Astrocyte of the hippocampus (primary cell): ENCODE measurements at places on chromosomes 6 and 20.

- DNase-seq = no peak
Observed at GRCh38 chr20:41408156-41408794, 41.7 kb upstream of the EMILIN3 start.

- DNase-seq = no peak
Observed at GRCh38 chr6:150220634-150221551, 78.0 kb downstream of the PPP1R14C start.

DNA sequence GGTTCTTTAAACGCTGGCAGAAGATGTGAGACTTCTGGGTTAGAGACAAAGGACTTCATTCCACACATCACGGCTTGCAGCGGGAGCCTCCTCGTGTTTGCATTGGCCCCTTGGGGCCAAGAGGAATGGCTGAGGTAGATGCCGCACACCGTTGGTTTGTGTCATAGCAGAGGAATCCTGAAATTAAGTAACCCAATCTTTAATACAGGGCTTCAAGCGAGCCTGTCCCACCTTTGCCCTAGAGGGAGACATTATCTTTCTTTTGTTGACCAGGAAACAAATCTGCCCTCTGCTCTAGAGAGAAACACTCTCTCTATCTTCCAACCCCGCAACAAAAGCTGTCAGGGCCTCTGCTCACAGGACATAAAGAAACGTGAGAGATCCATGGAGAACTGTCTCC lies 277.5 kb upstream of the ZFP64 start:
- DNase-seq = no peak

DNA sequence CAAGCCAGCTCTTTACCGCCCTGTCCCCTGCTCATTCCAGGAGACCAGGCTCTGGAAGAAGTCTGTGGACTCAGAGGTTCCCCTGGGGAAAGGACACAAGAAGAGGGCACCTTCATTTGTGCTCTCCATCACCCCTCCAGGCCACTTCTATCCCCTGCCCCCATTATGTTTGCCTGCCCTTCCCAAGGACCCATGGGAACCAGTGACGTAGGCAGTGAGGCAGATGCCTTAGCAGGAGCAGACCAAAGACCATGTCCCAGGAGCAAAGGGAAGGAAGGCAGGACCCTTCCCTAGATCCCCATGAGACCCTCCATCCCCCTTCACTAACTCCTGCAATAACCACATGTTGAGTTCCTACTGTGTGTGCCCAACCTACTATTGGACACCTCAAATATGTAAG lies 94.4 kb downstream of the MDGA1 start:
- DNase-seq = no peak

DNA sequence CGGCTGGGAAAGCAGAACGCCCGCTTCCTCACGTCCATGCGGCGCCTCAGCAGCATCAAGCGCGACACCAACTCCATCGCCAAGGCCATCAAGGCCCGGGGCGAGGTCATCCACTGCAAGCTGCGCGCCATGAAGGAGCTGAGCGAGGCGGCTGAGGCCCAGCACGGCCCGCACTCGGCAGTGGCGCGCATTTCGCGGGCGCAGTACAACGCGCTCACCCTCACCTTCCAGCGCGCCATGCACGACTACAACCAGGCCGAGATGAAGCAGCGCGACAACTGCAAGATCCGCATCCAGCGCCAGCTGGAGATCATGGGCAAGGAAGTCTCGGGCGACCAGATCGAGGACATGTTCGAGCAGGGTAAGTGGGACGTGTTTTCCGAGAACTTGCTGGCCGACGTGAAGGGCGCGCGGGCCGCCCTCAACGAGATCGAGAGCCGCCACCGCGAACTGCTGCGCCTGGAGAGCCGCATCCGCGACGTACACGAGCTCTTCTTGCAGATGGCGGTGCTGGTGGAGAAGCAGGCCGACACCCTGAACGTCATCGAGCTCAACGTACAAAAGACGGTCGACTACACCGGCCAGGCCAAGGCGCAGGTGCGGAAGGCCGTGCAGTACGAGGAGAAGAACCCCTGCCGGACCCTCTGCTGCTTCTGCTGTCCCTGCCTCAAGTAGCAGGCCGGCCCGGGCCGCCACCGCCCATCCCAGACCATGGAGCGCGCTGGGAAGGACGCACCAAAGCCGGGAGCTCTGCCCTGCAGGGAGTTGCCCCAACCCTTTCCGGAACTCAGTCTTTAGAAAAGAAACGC lies 36.7 kb downstream of the STX11 start:
- no peak for DNase-seq

DNA sequence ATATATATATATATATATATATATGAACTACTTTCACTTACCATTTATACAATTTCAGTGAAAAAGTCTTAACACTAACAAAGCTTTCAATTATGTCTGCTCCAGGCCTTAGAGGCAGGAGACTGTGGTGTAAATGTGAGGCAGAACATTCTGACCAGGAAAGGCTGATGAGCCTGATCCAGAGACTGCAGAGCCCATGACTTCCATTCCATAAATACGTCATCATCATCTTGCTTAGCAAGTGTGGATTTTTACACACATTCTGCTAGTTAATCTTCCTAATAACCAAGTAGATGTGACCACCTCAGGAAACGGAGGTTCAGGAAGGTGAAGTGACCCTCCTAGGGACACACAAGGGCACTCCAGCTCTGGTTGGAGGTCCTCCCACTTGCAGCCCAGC lies 14.9 kb downstream of the TRERF1 start:
- no peak for DNase-seq

DNA sequence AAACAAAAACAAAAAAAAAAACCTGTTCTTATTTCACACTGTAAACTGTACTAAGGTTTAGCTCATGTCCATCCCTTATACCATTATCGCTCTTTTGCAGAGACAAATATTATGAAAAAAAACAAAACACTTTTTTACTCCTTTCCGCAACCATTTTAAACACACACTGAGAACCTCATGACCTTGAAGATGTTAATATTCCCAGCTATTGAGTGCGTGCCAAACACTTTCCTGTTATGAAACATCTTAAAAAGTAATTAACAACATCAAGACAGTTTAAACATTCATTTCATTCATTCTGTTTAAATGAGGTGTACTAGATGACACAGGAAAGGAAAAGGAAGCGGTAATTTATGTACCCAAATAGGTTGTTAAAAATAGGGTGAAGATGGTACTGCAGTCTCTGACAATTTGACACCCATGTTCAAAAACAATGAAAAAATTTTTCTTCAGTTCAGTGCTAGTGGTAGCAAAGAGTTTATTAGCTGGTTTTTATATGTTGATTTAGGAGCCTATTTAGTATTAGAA lies 3.9 kb upstream of the ARHGAP18 start:
- no peak for DNase-seq

DNA sequence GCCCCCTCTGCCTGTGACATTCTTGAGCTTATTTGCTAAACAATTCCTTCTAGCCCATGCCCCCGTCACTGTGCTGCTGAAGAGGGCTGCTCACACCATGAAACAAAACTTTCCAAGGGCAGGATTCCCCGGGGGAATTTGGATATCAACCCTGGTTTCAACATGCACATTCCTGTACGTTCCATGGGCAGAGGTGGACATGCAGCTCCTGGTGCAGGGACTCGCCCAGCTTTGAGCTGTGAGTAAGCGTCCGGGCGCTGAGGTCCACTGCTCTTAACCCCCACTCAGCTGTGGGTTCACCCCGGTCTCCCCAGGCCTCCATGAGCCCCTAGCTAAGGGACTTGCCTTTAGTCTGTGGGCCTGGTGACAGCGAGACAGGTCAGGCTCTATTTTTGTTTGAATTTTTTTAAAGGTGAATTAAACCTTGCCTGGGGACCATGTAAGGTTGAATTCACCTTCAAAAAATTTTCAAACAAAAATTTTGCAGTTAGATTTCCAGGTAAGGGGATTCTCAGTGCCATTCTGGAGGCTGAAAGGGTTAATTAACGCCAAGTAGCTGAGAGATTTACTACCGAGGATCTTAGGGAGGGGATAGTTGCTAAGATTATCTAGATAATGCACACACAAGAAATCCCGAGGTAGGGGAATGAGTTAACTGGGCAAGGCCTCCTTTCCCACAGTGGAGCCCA lies 70.3 kb upstream of the SLC22A23 start:
- DNase-seq = no peak

- DNase-seq = peak; percentile 15
Observed at GRCh38 chr6:164528539-164528938, 780.9 kb downstream of the C6orf118 start.

- peak; percentile 80 for DNase-seq
Observed at GRCh38 chr6:73388800-73389512, 5.7 kb upstream of the DDX43 start.

- no peak for DNase-seq
Observed at GRCh38 chr6:142647449-142648035, 297.4 kb downstream of the HIVEP2 start.

DNA sequence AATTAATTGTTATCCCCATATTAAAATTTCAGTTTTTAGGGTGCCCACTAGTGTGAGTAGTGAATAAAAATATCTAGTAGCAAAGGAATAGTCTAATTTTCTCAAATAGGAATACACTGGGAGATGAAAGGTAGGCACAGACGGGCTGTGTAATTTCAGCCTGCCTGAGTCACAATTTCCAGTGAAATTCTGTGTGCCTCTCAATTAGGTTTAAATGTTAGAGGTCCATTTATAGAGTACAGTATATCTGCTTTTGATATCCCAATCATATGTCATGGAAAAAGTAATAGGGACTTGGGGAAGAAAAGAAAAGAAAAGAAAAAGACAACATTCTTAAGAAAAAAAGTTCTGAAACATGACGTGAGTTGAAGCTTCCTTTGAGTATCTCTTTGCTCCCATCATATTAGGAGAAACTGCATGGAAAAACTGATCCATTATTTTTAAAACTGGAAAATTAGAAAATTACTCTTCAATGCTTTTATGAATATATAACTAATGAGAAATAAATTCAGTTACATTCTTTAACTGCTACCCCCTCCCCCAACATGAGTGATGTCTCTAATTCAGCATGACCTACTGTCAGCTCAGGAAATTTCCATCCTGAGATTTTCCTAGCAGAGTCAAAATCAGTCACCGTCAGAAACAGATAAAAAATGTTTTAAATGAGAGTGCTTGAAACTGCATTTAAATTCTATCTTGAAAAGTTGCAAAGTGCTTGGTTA lies 473.8 kb upstream of the HSF2 start:
- DNase-seq = no peak

GRCh38 chr6:81937296-81937937 lies 184.9 kb upstream of the TENT5A start:
- DNase-seq = peak; percentile 22

GRCh38 chr6:90123831-90124230 lies 172.8 kb downstream of the BACH2 start:
- peak; percentile 50 for DNase-seq

GRCh38 chr6:13284646-13285045 lies 43.7 kb downstream of the TBC1D7 start:
- DNase-seq = no peak

GRCh38 chr6:156557251-156557910 lies 219.8 kb upstream of the ARID1B start:
- peak; percentile 81 for DNase-seq

GRCh38 chr6:49257549-49257948 lies 205.5 kb downstream of the MMUT start:
- DNase-seq = no peak

DNA sequence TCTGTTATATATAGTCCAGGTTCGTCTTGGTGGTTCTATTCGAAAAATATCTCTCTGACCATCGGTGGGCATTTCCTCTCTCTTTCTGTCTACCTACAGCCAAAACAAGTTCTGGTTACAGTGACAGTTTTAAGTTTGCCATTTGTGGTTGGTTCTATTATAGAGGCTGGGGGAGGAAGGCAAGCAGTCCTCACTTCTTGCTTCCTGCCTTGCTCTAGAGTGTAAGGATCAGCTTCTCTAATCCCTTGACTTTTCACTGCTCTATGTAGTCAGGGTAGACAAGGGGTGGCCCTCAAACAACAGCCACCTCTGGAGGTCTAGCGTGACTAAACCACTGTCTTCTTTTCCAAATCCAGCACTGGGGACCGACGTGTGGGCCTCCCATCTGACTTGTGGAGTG lies 16.1 kb downstream of the E2F3 start:
- no peak for DNase-seq
